ENCODE measurements at places on chromosomes 5 and 9.

GRCh38 chr9:68953771-68954170, 60.1 kb downstream of the PRKACG start:
- no peak for DNase-seq

GRCh38 chr5:173733425-173733824, 117.0 kb upstream of the BOD1 start:
- no peak for DNase-seq

GRCh38 chr9:133591985-133592384, 17.2 kb downstream of the FAM163B start:
- DNase-seq: no peak

DNA sequence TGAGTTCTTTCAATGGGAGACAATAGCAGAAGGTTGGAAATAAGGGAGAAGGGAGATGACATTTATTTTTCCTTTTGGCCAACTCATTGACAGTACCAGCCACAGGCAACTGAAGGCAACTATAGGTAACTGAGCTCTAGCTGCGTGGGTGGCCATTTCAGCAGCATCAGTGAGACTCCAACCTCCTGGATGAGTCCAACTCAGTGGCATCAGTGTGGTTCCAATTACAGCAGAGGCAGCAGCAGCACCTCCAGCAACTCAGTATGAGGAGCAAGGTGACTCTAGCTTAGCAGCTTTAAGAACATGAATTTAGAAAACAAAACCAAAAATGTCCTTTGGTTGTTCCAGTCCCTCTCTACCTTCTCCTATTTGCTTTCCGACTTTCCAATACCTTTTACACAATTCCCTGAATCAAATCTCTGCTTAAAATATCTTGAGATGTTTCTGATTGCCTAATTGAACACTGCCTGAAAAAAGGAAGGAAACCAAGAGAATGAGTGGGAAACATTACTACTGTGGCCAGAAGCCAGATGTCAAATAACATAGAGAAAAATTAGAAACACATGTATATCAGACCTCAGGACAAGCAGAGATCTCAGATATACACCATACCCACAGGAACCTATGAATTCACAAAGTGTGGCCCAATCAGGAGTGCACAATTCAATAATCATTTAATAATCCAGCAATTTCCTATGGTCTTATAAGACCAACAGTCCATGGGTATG, 166.5 kb upstream of the RORB start:
- no peak for DNase-seq

GRCh38 chr5:6676702-6677101, 36.5 kb upstream of the TENT4A start:
- no peak for DNase-seq

GRCh38 chr9:131525643-131526565, 5.2 kb downstream of the UCK1 start:
- no peak for DNase-seq

GRCh38 chr5:14450018-14450524, 131.5 kb upstream of the OTULINL start:
- DNase-seq: no peak

- DNase-seq: no peak
Measured at GRCh38 chr9:135216791-135217441, 129.4 kb downstream of the OLFM1 start.

GRCh38 chr9:108119530-108120113, 630.1 kb upstream of the KLF4 start:
- DNase-seq: no peak

GRCh38 chr9:95635986-95636671, 119.4 kb upstream of the PTCH1 start:
- no peak for DNase-seq

DNA sequence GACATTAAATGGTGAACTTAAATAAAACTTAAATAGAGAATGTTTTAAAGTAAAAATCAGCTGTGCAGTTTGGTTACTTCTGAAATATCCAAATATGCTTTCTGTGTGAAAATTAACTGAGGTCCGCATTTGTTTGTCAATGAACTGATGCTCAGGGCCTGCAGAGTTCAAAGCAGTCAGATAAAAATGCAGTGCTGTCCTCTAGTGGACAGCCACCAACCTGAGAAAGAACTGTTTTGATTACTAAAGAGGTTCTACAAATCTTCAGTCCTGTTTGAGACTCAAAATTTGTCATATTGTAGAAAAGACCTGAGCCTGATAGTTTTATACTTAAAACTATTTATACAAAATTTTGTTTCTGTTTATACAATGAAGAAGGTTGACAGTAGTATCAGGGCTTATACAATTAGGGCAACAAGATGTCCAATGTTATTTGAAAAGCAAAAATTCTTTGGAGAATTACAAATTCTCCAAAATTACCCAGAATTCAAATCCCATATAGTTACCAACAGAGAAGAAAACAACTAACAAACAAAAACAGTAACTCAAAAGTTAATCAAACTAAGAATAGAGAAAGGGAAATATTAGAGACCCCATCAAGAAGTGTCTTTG, 232.3 kb upstream of the TBCA start:
- DNase-seq: no peak

GRCh38 chr5:126277762-126278161, 145.4 kb upstream of the GRAMD2B start:
- DNase-seq: no peak

DNA sequence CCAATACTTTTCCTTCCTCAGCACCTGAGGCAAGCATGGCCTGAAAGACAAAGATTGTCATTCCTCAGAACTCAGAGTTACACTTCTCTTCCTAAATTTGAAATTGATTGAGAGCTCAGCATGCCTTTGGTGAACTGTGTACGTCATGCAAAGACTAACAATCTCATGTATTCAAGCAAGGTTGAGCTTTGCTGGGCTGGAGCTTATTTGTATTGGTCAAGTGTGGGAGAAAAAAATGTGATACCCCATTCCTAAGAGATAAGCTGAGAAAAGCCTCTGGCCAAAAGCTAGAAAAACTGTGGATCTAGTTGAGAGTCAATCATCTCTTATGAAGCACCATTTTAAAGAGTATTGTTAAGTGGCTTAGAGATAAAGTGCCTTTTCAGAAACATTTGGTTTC, 392.2 kb downstream of the RASEF start:
- DNase-seq: no peak

- DNase-seq: peak; percentile 69
Measured at GRCh38 chr5:39197556-39197955, 21.8 kb downstream of the FYB1 start.

All from stimulated activated CD4-positive, alpha-beta T cell treated with anti-CD3 and anti-CD28 coated beads, Interleukin-4, amount 100 ng/mL, for 24 hours (primary cell).